Activated naive CD8-positive, alpha-beta T cell treated with anti-CD3 and anti-CD28 coated beads for 36 hours (primary cell): ENCODE measurements at places on chromosomes 16 and 17.

DNA sequence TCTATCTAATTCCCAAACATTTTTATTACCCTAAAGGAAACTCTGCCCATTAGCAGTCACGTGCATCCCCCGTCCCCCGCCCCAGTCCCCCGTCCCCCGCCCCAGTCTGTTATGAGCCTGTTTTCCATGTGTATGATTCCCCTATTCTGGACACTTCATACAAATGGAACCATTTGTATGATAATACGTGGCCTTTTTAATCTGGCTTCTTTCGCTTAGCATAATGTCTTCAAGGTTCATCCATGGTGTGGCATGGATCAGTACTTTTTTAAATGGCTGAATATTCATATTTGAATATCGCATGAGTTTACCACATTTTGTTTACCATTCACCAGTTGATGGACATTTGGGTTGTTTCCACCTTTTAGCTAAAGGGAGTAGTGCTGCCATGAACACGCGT, 49.5 kb downstream of the DNAH2 start:
- H3K27ac ChIP-seq = no peak overlapping the region
- H3K4me3 ChIP-seq = no peak overlapping the region
- H3K36me3 ChIP-seq = no peaks in the 10 kb centered on the region
- no peak for DNase-seq

DNA sequence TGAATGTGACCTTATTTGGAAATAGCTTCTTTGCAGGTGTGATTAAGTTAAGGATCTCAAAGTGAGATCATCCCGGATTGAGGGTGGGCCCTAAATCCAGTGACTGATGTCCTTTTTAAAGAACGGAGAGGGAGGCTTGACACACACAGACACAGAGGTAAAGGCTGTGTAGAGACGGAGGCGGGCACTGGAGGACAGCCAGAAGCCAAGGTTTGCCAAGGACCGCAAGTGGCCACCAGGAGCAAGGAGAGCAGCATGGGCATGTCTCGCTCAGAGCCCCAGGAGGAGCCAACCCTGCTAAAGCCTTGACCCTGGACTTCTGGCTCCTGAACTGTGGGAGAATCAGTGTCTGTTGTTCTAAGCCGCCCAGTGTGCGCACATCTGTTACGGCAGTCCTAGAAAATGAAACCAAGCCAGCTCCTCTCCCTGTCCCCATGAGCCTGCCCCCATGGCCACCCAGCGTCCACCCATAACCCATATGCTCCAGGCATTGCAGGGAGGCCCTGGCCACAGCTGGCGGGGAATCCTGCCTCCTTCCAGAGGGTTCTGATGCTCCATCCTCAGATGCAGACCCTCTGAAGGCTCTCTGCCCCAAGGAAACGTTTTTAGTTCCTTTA, 15.2 kb downstream of the CNGB1 start:
- no peaks in the 10 kb centered on the region for H3K4me1 ChIP-seq
- H3K36me3 ChIP-seq = no peaks in the 10 kb centered on the region
- no peak overlapping the region for H3K4me3 ChIP-seq
- H3K27ac ChIP-seq = no peak overlapping the region
- DNase-seq = no peak
- no peaks in the 10 kb centered on the region for H3K27me3 ChIP-seq

GRCh38 chr17:67569015-67569451, 148.7 kb upstream of the NOL11 start:
- peaks cover 6% of the 10 kb centered on the region for H3K36me3 ChIP-seq
- peaks cover 21% of the 10 kb centered on the region for H3K4me1 ChIP-seq
- H3K27ac ChIP-seq = no peak overlapping the region
- H3K27me3 ChIP-seq = no peaks in the 10 kb centered on the region

- H3K4me3 ChIP-seq = no peak overlapping the region
- H3K36me3 ChIP-seq = no peaks in the 10 kb centered on the region
- H3K27me3 ChIP-seq = no peaks in the 10 kb centered on the region
- peak overlapping the region; percentile 42 for H3K27ac ChIP-seq
- peaks cover 16% of the 10 kb centered on the region for H3K4me1 ChIP-seq
- DNase-seq = no peak
These were observed 82.8 kb downstream of the SNX29 start for GRCh38 chr16:12059216-12059769.

GRCh38 chr17:67246403-67246652, 1.3 kb upstream of the HELZ start:
- H3K27ac ChIP-seq = no peak overlapping the region
- no peaks in the 10 kb centered on the region for H3K27me3 ChIP-seq
- no peak for DNase-seq
- H3K36me3 ChIP-seq = peaks cover 10% of the 10 kb centered on the region
- H3K4me3 ChIP-seq = peak overlapping the region; percentile 61
- peaks cover 27% of the 10 kb centered on the region for H3K4me1 ChIP-seq

DNA sequence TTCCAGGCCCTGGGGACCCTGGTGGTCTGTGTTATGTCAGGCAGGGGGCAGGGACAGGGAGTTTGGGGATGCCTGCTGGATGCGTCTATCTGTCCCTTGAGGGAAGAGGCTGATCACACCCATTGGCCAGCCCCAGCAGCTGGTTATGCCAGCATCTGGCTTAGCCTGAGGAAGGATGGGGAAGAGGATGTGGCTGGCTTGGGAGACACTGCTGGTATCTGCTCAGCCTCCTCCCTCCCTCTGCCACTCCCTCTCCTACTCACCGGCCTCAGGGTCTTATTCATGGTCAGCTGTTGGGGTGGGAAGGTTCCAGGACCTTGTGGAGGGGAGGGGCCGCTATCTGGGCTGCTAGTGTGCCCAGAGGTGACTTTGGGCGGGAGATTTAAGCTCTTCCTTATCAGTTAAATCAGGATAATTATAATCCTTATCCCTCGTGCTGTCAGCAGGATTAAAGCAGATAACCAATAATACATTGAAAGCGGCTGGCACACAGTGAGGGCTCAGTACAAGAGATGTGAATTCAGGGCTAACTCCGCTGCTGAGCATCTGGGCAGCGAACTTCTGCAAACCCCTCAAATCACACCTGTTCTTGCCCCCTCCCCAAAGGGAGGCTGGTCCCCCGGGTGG, 36.0 kb upstream of the MLKL start:
- H3K4me1 ChIP-seq = no peaks in the 10 kb centered on the region
- no peaks in the 10 kb centered on the region for H3K36me3 ChIP-seq
- DNase-seq = no peak
- no peaks in the 10 kb centered on the region for H3K27me3 ChIP-seq

- peak; percentile 82 for DNase-seq
- peak overlapping the region; percentile 92 for H3K27ac ChIP-seq
- H3K4me3 ChIP-seq = peak overlapping the region; percentile 92
- peaks cover 43% of the 10 kb centered on the region for H3K36me3 ChIP-seq
- H3K27me3 ChIP-seq = no peaks in the 10 kb centered on the region
- H3K4me1 ChIP-seq = peaks cover 48% of the 10 kb centered on the region
These were observed 13.5 kb downstream of the SPATA32 start for GRCh38 chr17:45248132-45248957.

GRCh38 chr17:17403065-17403464, 73.7 kb upstream of the MED9 start:
- H3K27ac ChIP-seq = no peak overlapping the region
- DNase-seq = no peak
- H3K36me3 ChIP-seq = no peaks in the 10 kb centered on the region
- H3K4me1 ChIP-seq = peaks cover 59% of the 10 kb centered on the region
- no peak overlapping the region for H3K4me3 ChIP-seq

GRCh38 chr16:80231888-80232287, 308.9 kb upstream of the DYNLRB2 start:
- no peaks in the 10 kb centered on the region for H3K4me1 ChIP-seq
- peak; percentile 1 for DNase-seq
- H3K4me3 ChIP-seq = no peak overlapping the region
- H3K36me3 ChIP-seq = no peaks in the 10 kb centered on the region
- no peak overlapping the region for H3K27ac ChIP-seq

GRCh38 chr17:49076573-49077384, 55.8 kb upstream of the B4GALNT2 start:
- no peak overlapping the region for H3K4me3 ChIP-seq
- H3K36me3 ChIP-seq = no peaks in the 10 kb centered on the region
- no peak overlapping the region for H3K27ac ChIP-seq
- H3K27me3 ChIP-seq = peaks cover 28% of the 10 kb centered on the region

DNA sequence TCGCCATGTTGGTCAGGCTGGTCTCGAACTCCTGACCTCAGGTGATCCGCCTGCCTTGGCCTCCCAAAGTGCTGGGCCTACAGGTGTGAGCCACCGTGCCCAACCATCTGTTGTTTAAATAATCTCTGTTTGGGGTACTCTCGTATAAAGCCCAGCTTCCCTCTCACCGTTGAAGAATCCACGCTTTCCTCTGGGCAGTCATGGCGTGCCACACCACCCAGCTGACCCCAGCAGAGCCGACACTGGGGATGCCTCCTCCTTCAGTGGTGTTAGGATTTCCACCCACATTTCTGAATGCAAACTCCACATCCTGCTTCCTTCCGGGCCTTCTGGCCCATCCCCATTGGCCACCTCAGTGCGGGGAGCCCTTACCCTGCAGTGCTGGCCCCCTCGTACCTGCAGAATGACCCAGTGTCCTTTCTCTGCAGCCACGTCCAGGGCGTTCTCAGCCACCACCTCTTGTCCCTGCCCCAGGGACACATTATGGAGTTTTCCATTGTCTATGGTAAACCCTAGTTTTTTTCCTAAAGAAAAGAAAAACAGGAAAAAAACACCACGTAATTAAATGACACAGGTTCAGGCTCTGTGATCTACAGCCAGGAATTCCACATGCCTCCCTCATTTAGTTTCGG, 60.4 kb downstream of the PGS1 start:
- no peaks in the 10 kb centered on the region for H3K4me1 ChIP-seq
- DNase-seq = no peak
- no peaks in the 10 kb centered on the region for H3K36me3 ChIP-seq
- H3K27me3 ChIP-seq = no peaks in the 10 kb centered on the region

- no peaks in the 10 kb centered on the region for H3K4me1 ChIP-seq
- peak; percentile 63 for DNase-seq
- no peak within 1 kb of the TSS for H3K4me3 ChIP-seq
- H3K27ac ChIP-seq = no peak within 1 kb of the TSS
- no peaks in the 10 kb centered on the region for H3K27me3 ChIP-seq
These were observed at the start of gene CHD3 for GRCh38 chr17:7888184-7888920. TSS of gene CHD3 (plus strand) at chr17:7888789. CDS start at chr17:7889001, 212 bp downstream.

GRCh38 chr16:69725480-69726312, 664 bp downstream of the NQO1 start:
- DNase-seq = no peak
- H3K36me3 ChIP-seq = peaks cover 3% of the 10 kb centered on the region
- peak overlapping the region; percentile 92 for H3K4me3 ChIP-seq
- no peaks in the 10 kb centered on the region for H3K27me3 ChIP-seq
- H3K27ac ChIP-seq = peak overlapping the region; percentile 95

GRCh38 chr17:58595194-58595792, 80.9 kb upstream of the MTMR4 start:
- no peak overlapping the region for H3K4me3 ChIP-seq
- H3K27me3 ChIP-seq = no peaks in the 10 kb centered on the region
- no peak for DNase-seq
- no peaks in the 10 kb centered on the region for H3K4me1 ChIP-seq
- no peak overlapping the region for H3K27ac ChIP-seq

DNA sequence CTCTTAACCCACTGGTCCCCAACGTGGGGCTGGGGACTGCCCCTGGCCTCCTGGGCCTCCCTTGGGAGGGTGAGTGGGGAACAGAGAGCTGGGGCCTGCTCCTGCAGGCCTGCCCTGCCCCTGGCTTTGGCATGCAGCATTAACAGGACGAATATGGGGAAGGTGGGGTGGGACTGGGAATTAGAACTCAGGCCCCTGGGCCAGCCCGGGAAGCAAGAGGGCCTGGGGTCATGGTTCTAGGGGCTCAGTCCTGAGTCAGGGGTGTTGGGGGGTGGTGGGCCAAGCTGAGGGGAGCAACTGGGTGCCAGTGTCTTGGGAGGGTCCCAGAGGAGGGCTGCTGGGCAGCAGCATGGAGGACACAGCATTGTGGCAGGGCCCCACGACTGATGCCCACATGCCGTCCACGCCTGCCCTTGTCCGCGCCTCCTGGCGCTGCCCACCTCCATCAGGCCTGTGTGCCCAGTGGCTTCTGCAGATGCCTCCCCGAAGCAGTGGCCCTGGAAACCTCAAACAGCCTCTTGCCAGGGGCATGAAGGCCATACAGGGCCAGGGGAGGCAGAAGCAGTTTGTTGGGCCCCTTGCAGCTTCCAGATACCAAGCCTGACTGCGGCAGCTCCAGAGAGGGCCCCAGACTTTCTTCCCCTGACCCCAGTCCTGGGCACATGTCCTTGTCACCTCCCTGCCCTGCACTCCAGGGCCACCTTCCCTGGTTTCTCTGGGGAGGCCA, 4.8 kb downstream of the MAP2K3 start:
- H3K4me1 ChIP-seq = peaks cover 32% of the 10 kb centered on the region
- H3K27me3 ChIP-seq = peaks cover 8% of the 10 kb centered on the region

DNA sequence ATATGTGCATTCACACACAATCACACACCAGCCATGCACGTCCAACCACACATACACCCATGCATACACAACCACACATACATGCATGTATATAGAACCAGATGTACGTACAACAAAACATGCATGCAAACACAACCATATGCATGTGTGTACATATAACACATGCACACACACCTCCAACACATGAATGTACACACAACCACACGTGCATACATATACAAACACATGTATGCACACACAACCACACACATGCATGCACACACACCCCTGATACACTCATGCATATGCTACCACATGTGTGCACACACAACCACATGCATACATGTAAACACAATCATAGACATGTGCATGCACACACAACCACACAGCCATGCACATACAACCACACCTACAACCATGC, 52.0 kb upstream of the SDK2 start:
- no peaks in the 10 kb centered on the region for H3K27me3 ChIP-seq
- no peak overlapping the region for H3K4me3 ChIP-seq
- no peaks in the 10 kb centered on the region for H3K36me3 ChIP-seq

DNA sequence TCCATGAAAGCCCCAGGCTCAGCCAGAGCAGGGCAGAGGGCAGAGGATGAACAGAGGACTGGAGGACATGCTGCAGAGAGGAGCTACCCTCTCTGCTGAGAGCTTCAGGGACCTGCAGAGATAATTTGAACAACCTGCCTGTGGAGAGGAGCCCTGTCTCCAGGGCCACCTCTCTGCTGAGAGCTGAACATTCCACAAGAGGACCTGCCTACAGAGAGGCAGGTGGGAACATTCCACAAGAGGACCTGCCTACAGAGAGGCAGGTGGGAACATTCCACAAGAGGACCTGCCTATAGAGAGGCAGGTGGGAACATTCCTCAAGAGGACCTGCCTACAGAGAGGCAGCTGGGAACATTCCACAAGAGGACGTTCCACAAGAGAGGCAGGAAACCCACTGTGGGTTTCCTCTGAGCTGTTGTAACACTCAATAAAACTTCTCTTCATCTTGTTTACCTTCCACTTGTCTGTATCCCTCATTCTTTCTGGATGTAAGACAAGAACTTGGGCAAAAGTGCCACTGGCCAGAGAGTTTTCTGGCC, 551.9 kb upstream of the CA10 start:
- H3K4me3 ChIP-seq = no peak overlapping the region
- no peak overlapping the region for H3K27ac ChIP-seq
- H3K27me3 ChIP-seq = no peaks in the 10 kb centered on the region
- no peaks in the 10 kb centered on the region for H3K36me3 ChIP-seq
- DNase-seq = no peak
- H3K4me1 ChIP-seq = no peaks in the 10 kb centered on the region

GRCh38 chr16:56748191-56748590, 18.3 kb downstream of the NUP93 start:
- no peaks in the 10 kb centered on the region for H3K27me3 ChIP-seq
- H3K4me3 ChIP-seq = no peak overlapping the region
- DNase-seq = no peak
- no peak overlapping the region for H3K27ac ChIP-seq
- peaks cover 39% of the 10 kb centered on the region for H3K4me1 ChIP-seq
